Naive B cell (primary cell): ENCODE measurements at places on chromosomes 3 and 15.
A peak's percentile ranks its signal among the peaks of the same experiment; 100 is the strongest.

DNA sequence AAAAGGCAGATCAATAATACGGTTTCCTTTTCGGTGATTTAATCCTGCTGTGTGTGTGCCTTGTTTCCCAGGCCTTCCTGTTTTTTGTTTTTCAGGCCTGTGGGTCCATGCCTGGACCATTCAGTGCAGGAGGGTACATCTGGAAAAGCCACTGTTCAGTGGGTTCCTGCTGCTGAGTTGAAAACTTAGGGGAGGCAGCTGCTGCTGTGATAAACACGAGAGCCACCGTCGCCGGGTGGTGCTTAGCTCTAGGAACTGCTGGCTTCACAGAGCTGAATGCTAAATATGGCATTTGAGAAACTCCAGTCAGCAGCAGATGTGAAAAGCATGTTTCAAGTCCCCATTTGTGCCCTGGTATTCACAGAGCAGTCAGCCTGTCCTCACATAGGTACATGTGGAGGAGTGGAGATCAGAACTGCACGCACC lies 44.0 kb downstream of the SYNM start:
- DNase-seq: no peak

- DNase-seq: no peak
Measured at GRCh38 chr15:40379853-40380252, 2.7 kb upstream of the KNSTRN start.

DNA sequence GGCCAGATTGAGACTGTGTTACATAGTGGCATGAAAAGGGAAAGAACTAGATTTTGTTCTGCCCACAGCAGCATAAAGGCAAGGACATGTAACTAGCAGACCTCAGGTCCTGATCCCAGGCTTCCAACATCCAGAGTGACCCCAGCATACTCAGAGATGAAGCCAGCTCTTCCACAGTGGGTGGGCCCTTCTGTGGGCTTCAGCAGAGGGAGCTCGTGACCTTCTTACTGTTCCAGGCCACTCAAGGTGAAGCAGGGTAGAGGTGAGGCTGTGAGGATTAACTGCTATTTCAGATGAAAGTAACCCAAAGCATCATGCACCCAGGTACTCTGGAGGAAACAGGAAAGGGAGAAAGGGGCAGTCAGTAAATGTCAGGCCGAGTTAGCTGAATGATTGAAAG lies 905 bp upstream of the SLC24A1 start:
- no peak for DNase-seq

- peak; percentile 77 for DNase-seq
Measured at GRCh38 chr15:74906450-74907162, at the start of gene FAM219B. FAM219B (minus strand) TSS chr15:74906851; CDS start chr15:74906800, 51 bp downstream.

DNA sequence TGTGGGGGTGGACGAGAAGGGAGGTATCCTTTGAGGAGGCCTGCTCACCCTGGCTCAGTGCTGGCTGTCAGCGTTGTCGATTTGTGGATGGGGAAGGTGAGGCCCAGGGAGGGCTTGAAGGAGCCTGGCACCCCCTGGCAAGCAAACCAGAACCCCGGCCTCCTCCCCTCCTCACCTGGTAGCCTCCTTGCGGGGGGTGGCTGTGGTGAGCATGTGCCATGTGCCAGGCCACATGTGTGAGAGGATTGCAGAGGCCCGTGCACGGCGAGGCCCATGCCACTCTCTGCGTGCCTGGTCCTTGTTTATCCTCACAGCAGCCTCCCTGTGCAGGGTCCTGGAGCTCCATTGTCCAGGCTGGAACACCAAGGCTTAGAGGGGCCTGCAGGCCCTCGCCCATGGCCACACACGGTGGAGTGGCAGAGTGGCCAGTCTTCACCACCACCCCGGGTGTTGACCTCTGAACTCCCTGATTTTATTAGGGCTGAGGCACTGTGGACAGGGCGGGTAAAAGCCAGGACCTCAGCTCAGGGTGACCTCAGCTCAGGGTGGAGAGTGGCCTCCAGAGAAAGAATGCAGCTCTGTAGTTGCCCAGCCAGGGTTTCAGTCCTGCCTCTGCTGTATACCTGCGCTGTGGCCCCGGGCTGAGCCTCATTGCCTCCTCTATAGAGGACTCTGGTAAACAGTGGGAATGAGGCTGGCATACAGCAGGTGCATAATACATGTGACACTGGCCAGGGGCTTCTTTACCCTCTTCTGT lies 29.1 kb downstream of the HDAC11 start:
- DNase-seq: no peak

DNA sequence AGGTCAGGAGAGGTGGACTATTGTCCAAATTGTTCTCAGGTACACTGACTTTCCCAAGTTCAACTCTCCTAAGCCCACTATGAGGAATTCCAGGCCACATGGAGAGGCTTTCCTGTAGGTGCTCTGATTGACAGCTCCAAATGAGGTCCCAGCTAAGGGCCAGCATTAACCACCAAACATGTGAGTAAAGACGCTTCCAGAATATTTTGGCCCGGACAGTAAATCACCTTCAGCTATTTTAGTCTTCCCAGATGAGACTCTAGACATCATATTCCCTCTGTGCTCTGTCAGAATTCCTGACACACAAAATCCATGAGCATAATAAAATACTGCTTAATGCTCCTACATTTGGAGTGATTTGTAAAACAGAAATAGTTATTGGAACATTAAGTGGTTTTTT lies 135.5 kb downstream of the TGFBR2 start:
- no peak for DNase-seq

- DNase-seq: no peak
Measured at GRCh38 chr3:30522476-30522875, 83.9 kb upstream of the TGFBR2 start.

DNA sequence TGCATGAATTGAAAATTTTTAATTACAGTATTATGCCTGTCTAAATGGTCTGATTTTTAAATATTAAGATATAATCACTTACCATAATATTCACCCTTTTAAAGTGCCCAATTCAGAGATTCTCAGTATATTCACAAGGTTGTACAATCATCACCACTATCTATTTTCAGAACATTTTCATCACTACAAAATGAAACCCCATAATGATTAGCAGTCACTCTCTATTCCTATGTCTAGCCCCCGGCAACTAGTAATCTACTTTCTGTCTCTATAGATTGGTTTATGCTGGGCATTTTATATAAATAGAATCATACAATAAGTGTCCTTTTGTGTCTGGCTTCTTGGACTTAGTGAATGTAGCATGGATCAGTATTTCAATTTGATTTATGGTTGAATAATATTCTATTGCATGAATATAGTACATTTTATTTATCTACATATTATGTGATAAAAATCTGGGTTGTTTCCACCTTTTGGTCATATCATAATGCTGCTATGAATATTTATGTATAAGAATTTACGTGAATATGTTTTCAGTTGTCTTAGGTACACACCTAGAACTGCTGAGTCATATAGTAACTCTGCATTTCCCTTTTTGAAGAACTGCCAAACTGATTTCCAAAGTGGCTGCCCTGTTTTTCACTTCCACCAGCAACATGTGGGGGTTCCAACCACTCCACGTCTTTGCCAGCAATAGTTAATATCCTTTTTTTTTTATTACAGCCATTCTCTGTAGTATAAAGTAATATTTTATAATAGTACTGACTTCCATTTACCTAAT lies 485.7 kb upstream of the ZNF385D start:
- DNase-seq: no peak

- no peak for DNase-seq
Measured at GRCh38 chr3:115385774-115386730, 237.3 kb upstream of the GAP43 start.

DNA sequence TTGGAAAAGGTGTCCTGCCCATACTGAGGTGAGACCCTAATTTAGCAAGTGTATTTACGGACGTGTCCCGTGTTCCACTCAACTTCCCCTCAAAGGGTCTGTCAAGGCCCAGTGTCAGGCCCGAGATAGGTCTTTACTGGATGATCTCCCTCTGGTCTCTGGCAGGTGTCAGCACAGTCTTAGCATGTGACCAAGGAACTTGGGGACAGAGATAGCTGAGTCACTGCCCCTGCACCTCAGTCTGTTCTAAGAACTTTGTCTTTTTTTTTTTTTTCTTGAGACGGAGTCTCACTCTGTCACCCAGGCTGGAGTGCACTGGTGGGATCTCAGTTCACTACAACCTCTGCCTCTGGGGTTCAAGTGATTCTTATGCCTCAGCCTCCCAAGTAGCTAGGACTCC lies 32.1 kb upstream of the ALPK3 start:
- DNase-seq: no peak

DNA sequence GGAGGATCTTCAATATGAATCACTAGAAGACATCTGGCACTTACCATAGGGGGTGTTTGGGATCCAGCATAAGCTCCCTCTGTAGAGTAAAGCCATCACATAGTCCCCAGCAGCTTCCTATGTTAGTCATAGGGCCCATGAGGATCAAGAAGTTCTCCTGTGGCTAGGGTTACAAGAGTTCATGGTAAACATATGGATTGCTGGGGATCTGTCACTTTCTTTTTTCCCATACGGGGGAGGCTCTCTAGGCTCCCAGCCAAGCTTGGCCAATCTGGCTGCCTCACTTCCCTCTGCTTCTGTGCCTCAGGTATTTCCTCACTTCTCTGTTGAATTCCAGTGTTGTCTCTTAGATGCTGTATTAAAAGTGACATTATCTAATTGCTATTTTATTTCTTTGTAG lies 597.9 kb downstream of the PDCD6IP start:
- DNase-seq: no peak

DNA sequence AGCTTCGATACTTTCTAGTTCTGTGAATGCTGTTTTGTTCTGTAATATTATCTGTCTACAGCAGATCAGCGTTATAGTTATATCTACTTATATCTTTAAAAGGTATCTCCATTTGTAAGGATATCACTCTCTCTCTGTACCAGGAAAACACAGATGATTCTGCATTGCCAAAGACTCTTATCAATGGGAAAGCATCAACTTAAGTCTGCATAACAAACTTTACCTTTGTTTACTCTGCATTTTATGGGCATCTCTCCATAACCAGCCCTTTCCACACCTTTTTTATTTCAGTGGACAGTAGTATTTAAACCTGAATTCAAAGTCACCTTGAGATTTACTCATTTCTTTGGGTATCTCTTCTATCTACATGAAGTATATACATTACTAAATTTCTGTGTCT lies 238.7 kb upstream of the GRM7 start:
- no peak for DNase-seq
